ENCODE measurements at places on chromosomes 7 and 10. TPM values are rescaled to one million over a fixed set of nuclear protein-coding genes. Genes with fewer than 3 reads are reported as not detected.

DNA sequence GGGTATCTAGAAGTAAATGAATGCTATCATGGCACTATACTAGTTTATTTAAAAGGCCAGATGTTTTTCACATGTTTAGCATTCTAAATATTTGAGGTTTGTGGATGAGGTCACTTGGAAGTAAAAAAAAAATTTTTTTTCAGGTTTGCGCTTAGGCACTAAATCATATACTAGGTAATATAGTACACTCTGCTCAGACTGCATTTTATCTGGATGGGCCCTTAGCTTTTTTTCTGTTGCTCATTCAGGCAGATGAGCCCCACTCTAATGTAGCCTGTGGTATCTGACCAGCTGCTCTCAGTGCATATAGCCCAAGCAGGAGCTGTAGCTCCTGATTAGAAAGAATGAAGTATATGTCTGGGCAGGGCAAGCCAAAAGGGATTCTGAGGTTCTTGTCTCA lies 210.1 kb downstream of the AUTS2 start:
- no peak for DNase-seq

The DNAJC12 gene
- 2.2 TPM for polyA plus RNA-seq

GRCh38 chr10:96390460-96390864 lies 31.7 kb upstream of the OPALIN start:
- DNase-seq: no peak

The PAOX gene
- polyA plus RNA-seq: 6.5 TPM

GRCh38 chr7:22386865-22387264 lies 29.9 kb upstream of the RAPGEF5 start:
- DNase-seq: no peak

The LRRC18 gene
- polyA plus RNA-seq: 0.07 TPM

GRCh38 chr7:40640566-40640965 lies 505.8 kb downstream of the SUGCT start:
- no peak for DNase-seq

The CRPPA gene
- 0.32 TPM for polyA plus RNA-seq

GRCh38 chr7:33986951-33987947 lies 81.9 kb downstream of the BMPER start:
- DNase-seq: no peak

The CPVL gene
- 112 TPM for polyA plus RNA-seq

DNA sequence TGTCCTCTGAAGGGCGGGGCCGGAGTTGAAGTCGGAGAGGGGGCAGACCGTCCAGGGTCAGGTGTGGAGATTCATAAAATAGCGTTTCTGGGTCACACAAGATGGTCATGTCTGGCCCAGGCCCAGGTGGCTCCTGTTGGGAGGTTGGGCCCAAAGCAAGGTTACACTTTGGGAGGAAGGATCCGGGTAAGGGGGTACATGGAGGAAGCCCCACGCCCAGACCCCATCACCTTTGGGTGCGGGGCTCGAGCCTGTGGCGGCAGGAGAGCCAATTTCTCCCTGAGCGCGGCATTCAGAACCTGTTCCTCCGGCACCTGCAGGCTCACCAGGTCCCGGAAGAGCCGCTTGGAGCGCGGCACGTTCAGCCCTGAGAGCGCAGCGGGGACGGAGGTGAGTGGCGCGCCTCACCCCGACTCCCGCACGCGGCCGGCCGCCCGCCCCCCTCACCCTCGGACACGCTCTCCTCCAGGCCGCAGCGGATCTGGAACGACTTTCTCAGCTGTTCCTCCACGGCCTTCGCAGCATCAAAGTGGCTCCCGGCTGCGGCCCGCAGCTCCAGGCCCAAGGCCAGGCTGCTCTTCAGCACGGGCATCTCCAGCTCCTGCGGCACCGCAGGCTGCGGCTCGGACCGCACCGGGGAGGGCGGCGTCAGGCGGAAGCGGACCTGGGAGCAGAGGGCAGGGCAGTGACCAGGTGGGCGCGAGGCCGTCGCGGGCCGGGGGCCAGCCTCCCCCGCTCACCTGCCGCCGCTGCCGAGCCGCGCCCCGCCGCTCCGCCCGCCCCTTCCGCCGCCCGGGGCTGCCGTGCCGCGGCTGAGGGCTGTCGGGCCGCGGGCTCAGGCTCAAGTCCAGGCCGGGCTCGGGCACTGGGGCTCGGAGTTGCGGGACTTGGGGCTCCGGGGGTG lies 644 bp downstream of the PPP1R35 start:
- no peak for DNase-seq

GRCh38 chr7:16271990-16272665 lies 149.2 kb downstream of the CRPPA start:
- no peak for DNase-seq

GRCh38 chr7:105924945-105925344 lies 38.1 kb upstream of the CDHR3 start:
- DNase-seq: no peak

- DNase-seq: no peak
Measured at GRCh38 chr10:103605359-103606096, 112.0 kb downstream of the NEURL1 start.

DNA sequence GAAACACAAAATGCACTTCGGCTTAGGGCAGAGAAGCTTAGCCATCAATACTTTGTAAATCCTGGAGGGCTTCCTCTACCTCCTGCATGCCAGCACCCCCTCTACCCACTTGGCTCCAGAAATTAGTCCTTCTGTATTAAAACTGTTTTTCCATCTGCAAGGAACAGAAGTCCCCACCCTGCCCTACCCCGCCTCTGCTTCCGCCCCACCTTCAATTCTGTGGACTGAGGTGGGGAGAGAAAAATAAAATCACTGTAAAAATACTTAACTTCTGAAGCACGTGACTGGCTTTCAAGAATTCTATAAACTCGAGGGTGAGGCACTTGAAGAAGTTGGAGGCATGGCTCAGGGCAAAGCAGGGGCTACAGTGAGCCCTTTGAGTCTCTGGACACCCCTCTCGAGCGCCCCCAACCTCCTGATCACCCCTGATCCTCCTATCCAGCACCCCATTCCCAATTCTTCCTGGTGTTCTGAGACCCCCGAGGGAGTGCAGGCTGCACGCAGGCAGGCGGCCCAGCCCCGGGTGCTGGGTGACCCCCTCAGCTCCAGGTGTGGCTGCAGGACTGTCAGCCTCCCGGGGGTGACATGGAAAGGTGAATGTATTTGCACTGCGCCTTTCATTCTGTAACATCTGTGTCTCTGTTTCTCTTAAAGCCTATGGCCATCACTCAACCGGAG lies 7.3 kb upstream of the KIAA1217 start:
- no peak for DNase-seq

GRCh38 chr7:116524609-116525297 lies at the start of gene CAV1:
TSS of gene CAV1 (plus strand) at chr7:116525036. CDS start at chr7:116525063, 27 bp downstream.
- no peak for DNase-seq

The ANXA8L1 gene
- polyA plus RNA-seq: 46.1 TPM

GRCh38 chr10:47456794-47457527 lies 27.0 kb downstream of the ANXA8 start:
- no peak for DNase-seq

The SEMA3D gene
- polyA plus RNA-seq: 0.32 TPM

The ITIH2 gene
- 0.05 TPM for polyA plus RNA-seq

DNA sequence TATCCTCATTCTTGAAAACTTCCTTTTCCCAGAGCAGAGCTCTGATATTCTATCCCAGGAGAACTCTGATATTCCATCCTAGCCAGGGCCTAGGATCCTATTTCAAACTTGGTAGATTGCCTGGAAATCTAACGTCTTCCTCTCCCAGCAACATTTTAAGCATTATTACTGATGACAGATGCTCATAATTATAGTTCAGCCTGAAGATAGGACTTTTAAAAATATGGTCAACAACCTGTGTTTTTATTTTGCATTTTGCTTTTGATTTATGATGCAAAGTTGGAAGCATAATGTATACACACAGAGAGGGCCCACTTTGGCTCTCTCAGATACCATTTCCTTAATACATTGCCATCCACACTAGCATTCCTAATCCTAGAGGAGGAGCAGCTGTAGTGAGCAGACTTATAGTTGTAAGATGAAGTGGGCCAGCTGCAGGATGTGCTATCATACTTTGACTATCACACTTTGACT lies 457.4 kb upstream of the TPK1 start:
- DNase-seq: no peak

DNA sequence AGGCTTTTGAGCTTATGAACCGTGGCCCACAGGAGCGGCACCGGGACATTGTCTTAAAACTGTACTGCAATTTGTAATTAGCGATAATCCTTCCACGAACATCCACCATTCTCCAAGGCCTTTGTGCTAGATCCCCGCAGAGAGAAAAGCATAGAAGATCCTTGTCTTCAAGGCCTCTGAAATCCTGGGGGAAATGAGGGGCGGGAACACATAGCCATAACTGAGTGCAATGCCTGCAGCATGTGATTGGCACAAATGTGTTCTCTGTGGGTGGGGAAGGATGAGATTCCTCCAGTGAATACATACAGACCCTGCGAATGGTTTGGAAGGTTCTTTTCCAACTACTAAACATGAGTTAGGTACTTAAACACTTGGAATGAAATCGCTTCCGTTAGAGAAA lies 25.9 kb upstream of the PROSER2 start:
- DNase-seq: no peak

GRCh38 chr7:135389971-135390370 lies 119.9 kb downstream of the CNOT4 start:
- DNase-seq: no peak

Data from thymus (tissue), 14 donors.